Kasumi-1 (cell line): ENCODE measurements at places on chromosomes 3 and 15.

DNA sequence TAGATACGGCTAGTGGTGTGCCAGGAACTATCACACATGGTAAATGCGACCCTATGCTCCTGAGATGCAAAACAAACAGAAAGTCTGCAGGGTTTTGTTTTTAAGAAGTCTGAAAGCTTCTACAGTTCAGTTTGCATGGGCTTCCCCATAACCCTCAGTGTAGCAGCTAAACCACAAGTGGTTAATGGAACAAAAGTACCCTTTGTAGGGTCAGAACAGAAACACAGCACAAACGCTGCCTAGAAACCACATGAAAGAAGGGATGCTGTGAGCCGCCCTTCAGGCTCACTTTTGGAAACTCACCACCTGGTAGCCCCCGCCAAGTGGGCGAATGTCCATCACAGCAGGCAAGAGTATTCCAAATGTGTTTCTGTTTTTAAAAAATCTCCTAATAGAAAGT lies 46.2 kb downstream of the CTDSPL start:
- no peak for DNase-seq

GRCh38 chr3:114452256-114452655 lies 158.4 kb downstream of the TIGIT start:
- DNase-seq = no peak

- DNase-seq = peak; percentile 89
Observed at GRCh38 chr3:49839193-49839809, 17.1 kb downstream of the TRAIP start.

DNA sequence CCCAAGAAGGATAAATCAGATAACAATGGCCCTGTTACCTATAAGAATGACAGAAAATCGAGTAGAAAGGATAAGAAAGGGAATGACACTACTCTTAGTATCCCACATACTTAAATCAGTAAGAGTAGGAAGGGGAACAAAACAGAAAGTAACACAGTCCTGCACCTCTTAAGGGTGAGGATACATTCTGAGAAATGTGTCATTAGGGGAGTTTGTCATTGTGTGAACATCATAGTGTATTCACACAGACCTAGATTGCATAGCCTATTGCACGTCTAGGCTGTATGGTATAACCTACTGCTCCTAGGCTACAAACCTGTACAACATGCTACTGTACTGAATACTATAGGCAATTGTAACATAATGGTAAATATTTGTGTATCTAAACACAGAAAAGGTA lies 142.6 kb downstream of the PLCH1 start:
- DNase-seq = no peak

DNA sequence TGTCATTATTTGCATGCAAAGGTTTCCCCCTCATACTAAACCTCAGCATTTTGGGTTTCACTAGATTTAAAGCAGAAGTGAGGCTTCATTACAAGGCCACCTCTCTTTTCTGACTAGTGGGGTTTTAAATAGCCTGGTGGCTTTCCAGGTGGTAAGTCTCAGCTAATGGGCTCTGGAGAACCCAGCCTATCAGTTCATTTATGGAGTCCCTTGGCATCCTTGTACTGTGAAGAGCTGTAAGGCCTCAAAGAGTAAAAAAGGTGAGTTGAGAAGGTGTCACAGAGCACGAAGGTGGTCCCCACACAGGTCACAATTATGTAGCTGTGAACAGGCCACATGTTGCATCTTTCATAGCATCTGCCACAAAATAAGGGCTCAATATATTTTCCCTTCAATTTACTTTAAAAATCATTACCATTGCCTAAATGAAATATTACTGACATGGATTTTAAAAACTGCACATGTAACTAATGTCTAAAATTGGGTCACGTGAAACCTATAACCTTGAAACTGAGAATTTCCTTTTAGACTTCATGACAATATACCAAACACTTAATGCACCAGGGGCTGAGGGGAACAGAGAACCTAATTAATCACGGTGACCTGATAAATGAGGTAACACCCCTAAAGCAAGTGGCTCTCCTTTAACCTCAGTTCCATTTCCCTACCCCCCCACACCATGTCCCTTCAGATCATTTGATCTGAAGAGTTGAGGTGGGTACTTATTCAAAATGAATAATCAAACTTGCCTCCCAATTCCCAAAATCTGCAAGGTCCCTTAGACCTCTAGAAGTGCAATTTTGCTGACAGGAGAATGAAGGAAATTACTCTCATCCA lies 1.3 kb downstream of the NGLY1 start:
- DNase-seq = no peak

- DNase-seq = no peak
Observed at GRCh38 chr3:34277110-34277509, 478.7 kb downstream of the PDCD6IP start.

GRCh38 chr15:93135997-93136397 lies 47.0 kb upstream of the RGMA start:
- DNase-seq = no peak

- no peak for DNase-seq
Observed at GRCh38 chr3:124064050-124064449, 72.1 kb upstream of the ROPN1 start.

DNA sequence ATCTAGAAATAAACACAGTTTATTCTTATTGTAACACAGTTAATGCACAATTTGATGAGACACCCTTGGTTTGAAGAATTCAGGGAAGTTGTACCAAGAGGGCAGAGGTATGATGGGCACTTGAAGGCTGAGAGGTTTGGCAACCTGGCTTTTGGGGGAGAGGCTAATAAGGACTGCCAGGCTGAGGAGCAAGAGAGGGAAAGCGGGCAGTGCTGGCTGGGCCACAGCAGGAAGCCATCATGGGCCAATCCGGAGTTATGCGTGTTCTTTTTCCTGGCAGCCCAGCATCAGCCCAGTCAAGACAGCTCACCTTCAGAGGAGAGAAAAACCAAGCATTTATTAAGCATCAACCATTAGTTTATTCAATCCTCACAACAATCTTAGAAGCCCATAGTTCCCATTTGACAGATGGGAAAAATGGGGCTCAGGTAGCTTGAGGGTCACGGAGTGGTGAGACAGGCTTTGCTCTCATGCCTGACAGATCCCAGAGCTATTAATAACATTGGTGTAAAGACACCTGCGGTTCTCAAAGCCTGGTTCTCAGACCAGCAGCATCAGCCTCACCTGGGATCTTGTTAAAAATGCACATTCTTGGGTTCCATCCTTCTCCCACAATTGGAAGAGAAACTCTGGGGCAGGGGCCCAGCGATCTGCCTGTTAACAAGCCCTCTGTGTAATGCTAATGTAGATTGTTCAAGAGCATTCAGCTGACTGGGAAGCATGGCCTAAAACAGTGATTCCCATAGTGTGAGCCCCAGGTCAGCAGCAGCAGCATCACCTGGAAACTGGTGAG lies 183.7 kb downstream of the NTRK3 start:
- no peak for DNase-seq

DNA sequence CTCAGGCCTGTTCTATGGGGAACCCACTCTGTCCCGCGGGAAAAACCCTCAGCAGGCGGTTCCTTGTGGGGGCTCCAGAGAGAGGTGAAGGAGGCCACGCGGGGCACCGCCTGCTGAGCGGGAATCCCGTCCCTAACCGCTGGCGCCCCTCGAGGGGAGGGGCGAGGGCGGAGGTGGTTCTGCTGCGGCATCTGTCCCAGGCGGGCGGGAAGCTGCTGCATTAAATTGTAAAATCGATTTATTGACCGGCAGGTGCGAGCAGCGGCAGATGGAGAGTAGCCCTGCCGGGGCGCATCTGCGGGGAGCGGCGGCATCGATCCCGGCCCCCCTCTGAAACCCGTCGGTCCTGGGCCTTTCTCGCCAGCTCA lies 3.7 kb upstream of the DLL4 start:
- no peak for DNase-seq

GRCh38 chr3:16337856-16338540 lies 73.0 kb downstream of the OXNAD1 start:
- DNase-seq = peak; percentile 55

- DNase-seq = no peak
Observed at GRCh38 chr3:14545251-14545635, 5.1 kb upstream of the GRIP2 start.

- DNase-seq = no peak
Observed at GRCh38 chr3:195806211-195806915, 5.4 kb downstream of the MUC4 start.

DNA sequence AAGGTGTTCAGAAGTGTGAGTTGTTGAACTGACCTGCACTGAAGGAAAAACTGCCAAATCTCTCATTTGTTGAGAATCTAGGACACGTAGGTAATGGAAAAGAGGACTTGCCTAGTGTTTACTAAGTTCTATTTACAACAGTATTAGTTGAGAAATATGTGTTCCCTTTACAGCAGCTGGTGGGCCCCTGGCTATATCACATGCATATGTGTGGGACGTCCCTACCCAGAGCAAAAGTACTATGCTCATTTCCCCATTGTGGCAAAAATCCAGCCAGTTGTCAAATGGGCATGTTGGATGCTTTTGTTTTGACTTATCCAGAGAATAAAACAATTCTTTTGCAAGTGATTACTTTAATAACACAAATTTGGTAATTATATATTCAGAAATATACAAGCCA lies 113.3 kb upstream of the PTX3 start:
- no peak for DNase-seq

- DNase-seq = peak; percentile 65
Observed at GRCh38 chr3:23999012-23999641, 54.0 kb downstream of the NR1D2 start.

GRCh38 chr3:70006089-70006488 lies 6.6 kb downstream of the SAMMSON start:
- DNase-seq = peak; percentile 44

- DNase-seq = no peak
Observed at GRCh38 chr15:80800067-80800466, 20.9 kb downstream of the CEMIP start.

DNA sequence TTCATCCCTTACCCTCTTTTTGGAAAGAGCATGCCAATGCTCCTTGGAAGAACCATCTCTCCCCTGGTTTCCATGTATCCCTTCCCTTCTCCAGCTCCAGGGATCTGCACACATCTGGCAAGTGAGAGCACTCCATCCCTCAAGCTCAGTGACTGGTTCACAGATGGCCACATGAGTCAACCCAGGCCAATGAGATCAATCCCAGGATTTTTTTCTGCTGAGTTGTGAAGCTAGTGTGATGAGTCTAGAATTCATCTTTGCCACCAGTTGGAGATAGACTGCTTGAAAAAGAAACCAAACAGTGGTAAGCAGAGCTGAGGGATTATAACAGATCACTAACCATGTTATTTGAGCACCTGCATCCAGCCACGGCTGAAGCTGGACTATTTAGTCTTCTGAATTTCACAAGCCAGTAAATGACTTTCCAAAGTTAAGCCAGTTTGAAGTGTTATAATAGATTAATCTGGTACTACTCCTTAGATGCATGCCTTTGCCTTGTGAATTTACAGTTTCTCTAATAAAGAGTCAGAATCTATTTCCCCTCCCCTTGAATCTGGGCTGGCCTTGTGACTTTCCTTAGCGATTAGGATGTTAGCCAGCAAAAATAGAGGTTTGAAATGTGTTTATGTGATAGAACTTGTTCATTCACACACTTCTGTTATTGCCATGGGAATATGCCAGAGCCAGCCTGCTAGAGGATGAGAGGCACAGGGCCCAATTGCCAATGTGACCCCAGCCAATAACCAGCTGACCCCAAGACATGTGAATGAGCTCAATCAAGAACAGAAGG lies 159.8 kb downstream of the WNT5A start:
- no peak for DNase-seq

- no peak for DNase-seq
Observed at GRCh38 chr15:27479296-27480140, 508.5 kb downstream of the GABRG3 start.

GRCh38 chr3:135229018-135229495 lies 434.0 kb downstream of the EPHB1 start:
- DNase-seq = no peak

- DNase-seq = no peak
Observed at GRCh38 chr3:51942603-51943450, 664 bp downstream of the PARP3 start.

DNA sequence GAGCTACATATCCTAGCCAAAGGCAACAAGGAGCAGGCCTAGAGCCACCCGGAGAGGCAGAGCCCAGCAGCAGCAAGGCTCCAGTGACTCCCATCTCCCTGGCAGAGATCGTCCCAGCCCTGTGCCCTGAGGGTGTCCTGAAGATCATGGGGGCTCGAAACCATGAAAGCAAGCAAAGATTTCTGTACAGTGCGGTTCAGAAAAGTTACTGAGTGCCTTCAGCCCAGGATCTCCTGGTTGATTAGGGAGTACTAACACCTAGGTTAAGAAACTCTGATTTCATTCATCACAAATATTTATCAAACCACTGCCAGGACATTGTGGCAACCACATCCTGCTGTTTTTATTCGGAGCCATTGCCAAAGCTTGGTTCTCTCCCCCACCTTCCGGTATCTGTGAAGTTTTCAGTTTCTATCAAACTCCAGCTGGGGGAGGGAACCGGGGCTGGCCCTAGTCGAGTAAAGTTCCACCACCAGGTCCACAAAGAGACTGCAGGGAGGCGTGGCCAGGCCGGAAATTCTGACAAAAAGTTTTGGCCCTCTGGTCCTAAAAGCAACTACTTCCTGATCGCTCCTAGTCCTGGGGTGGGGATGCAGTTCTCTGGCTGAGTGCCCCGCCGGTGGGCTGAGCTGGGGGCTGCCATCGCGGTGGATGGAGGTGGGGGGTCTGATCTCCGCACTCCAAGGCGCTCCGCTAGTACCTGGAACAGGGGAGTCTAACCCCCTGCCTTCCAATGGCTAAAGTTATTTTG lies 1.2 kb downstream of the RAB43 start:
- DNase-seq = peak; percentile 99

DNA sequence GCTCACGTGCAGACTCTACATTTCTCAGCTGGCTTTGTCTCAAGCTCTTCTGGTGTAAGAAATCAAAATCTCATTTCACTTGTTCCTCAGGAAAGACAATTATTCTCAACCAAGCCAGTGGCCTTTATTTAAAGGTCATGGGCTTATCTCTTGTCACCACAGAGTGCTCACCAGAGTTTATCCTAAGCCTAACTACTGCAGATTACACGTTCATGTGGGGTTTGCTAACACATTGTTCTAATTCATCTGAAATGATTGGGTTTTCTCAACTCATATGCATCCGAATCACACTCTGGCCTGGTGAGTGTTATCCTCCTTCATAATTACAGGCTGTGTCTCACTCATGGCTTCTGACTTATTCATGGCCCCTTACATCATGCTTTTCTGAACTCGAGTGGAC lies 83.3 kb upstream of the TSC22D2 start:
- DNase-seq = no peak
